ENCODE measurements at places on chromosomes 7 and 10.
A peak's percentile ranks its signal among the peaks of the same experiment; 100 is the strongest.

- DNase-seq, result no peak
Observed at GRCh38 chr10:43117777-43118583, 20.3 kb upstream of the CSGALNACT2 start.

GRCh38 chr7:334618-335357 lies 44.8 kb downstream of the FOXL3 start:
- DNase-seq, result no peak

DNA sequence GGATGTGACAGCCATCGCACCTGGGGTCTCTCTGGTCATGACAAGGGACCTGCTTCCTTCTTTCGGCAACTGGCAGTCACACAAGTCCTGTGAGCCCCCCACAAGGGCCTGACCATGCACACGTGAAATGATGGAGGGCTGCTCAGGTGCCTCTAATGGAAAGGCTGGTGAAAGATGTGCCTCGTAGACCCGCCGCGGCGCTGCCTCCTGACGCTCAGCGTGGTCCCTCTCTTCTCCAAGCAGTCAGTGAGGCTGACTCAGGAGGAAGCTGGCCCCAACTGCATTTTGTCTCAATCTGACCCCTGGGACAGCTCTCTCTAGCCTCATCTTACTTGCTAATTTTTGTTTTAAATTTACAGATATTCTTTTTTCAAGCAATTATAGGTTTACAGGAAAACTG lies 100.9 kb downstream of the MAD1L1 start:
- DNase-seq, result no peak

DNA sequence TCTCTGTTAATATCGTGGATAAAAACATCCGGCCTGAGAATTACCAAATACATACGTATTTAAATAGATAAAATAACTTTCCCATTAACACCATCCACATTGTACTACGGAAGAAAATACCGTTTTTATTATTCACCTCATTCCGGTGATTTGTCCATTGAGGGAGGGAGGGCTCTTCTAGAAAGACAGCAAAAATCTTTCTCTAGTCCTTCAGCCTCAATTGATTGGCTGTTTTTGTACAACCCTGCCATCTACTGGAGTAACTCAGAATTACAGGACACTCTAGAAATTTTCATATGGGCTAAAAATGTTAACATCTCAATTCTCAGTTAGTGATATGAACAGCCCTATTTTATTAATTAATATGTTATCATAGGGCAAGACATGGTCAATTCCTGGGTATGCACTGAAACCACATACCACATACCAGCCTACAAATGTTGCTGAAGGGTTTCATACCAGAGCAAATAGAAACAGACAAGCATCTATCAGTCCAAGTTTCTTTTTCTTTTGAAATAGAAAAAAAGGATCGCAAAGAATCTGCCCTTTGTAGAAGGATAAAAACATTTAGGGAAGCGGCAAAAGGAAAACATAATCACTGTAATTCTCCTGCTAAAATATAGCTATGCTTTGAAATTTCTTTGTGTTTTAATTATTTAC lies 55.8 kb upstream of the CDCA7L start:
- DNase-seq, result peak; percentile 56

DNA sequence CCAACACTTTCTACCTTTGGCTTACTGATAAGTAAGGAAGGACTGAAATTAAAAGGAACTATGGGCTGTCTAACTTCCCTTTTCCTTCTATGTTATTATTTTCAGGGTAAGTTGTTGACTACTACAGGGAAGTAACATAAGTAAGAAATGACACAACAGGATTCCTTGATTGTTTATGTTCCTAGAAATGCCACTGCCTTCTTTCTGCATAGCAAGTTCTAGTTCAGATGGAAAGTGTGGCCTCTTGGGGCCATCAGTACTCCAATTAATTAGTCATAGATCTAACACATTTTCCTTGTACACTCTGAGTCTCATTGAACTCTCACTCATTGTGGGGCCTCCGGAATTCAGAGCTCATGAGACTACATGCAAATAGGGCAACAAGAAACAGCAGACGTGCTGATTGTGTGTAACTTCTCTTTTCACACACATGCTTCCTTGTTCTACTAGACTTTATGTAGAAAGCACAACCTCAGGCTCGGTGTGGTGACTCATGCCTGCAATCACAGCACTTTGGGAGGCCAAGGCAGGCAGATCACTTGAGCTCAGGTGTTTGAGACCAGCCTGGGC lies 35.3 kb upstream of the HIBADH start:
- peak; percentile 89 for DNase-seq

DNA sequence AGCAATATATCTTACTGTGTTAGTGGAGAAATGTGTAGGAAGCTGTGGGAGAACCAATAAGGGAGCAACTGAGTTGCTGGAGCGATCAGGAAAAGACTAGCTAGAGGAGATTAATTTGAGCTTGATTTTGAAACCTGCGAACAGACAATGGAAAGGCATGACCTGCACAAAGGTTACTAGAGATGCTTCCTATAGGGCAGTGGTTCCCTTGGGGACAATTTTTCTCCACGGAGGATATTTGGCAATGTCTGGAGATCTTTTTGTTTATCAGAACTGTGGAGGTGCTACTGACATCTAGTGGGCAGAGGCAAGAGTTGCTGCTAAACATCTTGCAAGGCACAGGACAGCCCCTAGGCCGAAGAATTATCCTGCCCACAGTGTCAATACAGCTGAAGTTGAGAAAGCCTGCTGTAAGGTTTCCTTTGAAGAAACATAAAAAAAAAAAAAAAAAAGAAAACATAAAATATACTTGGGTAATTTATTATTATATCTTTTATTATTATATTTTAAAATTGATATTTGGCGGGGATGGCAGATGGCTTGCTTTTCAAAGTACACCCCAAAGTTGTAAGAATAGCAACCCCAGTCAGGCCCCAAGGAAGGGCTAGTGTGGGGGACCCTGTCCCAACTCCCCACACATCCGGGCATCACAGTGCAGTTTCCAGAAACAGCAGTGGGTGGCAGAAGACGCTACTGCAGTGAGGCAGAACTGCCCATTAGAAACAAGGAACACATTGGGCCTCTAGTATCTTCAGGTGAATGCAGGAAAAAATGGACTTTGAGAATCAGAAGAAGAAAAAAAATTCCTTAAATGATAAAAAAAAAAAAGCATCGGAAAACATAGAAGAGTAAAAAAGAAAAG lies 481.6 kb downstream of the SH2D4B start:
- peak; percentile 70 for DNase-seq

Measured in MV-4-11 (cell line).